ENCODE measurements at places on chromosomes 2 and 18.

DNA sequence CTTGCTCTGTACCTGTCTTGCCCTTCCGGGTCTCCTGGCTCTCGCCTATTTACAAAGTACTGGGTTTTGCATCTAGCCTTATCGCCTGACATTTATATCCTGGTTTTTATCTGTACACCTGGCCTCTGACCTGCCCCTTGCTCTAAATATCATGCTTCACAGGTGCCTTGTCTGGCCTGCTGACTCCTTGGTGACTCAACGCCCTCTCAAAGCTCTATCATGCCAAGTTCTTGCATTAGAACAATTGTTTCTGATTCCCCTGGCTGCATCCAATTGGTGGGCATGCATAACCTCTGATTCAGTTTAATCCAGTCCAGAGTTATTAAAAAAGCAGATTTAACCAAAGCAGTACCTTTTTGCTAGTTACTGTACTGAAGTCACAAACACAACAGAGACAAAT is 113.9 kb upstream of the CCDC68 start:
- DNase-seq: no peak

DNA sequence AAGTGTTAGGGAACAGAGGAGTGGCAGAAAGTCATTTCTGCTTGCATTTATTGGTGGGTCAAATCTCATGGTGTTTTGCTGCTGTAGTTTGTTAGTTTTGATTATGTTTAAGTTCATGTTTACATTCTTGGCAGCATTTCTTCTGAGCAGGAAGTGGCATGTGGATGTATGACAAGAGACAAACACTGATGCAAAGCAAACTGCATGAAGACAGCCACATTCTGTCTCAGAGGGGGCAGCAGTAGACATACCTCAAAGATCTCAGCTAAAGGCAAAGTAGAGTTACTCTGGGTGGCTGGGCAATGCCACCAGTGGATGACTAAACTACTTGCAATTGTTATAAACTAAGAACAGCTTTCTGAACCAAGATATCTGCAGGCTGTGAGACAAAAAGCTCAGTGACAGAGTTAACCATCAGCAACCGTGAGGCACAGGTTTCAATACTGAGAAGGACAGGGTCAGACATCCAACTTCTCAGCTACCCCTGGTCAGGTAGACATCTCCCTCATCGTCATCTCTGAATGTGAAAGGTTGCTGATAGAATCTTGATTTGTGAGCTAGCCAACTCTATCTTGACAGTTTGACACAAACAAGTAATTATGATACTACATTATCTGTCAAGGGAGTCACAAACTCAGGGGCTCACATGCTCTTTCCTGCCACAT is 16.4 kb downstream of the GALNT3 start:
- DNase-seq: no peak

GRCh38 chr2:168052773-168053172 is 194.6 kb downstream of the STK39 start:
- DNase-seq: no peak

GRCh38 chr2:38185012-38185491 is 109.1 kb upstream of the CYP1B1 start:
- DNase-seq: no peak

GRCh38 chr2:202545523-202545922 is 89.2 kb upstream of the FAM117B start:
- no peak for DNase-seq

- no peak for DNase-seq
Measured at GRCh38 chr2:29063056-29063455, 11.3 kb downstream of the PCARE start.

DNA sequence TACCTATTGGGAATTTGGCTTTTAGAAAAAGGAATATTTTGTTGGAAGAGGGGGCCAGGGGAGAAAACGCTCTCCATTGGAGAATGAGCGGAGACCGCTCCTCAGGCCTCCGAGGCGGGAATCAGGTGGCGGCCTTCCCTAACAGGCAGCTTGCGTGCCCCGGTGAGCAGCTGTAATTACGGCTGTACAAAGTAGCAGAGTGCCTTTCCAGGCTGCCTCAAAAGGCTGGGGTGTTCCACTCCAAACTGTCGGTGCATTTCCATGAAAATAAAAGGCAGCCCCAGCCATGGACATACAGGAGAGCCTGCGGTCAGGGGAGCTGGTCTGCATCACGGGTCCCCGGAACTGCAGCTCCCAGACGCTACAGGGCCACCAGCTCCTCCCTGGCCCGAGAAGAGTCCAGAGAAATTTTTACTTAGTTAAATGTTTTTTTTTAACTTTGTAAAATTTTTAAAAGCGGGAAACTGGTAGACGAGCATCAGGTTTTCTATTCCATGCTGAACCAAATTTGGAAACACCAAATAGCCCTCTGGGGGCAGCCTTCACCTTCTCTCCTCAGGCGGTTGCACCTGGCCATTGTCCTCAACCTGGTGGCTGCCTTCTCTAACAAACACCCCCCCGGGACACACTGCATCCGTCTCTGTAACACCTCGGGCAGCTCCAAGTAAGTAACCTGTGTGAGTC is 209.3 kb upstream of the SALL3 start:
- peak; percentile 59 for DNase-seq

DNA sequence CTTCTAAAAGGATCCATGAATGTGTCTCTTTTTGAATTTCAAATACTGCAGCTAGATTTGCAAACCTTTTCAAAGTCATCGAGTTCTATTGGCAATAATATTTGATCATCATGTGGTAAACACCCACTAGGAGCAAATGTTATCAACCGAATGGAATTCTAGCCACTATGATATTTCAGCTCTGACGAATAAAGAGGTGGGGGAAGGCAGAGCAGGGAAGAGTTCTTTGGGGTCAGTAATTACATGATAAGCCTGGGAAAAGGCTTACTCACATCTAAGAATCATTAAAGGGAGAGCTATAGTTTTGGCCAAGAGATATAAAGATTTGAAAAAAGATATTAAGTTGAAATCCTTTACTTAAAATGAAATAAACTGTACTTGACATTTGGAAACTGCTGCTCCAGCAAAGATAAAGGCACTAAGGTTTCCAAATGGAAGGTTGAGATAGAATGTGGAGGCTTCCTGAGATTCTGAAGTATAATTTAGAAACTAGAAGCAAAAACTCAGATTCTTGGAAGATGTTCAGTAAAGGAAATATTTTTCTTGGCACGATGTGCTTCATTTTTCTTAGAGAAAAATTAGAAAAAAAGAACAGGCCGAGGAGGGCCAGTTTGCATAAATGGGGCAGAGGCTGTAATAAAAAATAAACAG is 104.7 kb upstream of the ARHGAP28 start:
- no peak for DNase-seq

GRCh38 chr2:237901932-237902850 is 42.8 kb downstream of the RAMP1 start:
- DNase-seq: no peak

GRCh38 chr2:56127010-56127409 is 56.8 kb upstream of the CCDC85A start:
- DNase-seq: no peak

DNA sequence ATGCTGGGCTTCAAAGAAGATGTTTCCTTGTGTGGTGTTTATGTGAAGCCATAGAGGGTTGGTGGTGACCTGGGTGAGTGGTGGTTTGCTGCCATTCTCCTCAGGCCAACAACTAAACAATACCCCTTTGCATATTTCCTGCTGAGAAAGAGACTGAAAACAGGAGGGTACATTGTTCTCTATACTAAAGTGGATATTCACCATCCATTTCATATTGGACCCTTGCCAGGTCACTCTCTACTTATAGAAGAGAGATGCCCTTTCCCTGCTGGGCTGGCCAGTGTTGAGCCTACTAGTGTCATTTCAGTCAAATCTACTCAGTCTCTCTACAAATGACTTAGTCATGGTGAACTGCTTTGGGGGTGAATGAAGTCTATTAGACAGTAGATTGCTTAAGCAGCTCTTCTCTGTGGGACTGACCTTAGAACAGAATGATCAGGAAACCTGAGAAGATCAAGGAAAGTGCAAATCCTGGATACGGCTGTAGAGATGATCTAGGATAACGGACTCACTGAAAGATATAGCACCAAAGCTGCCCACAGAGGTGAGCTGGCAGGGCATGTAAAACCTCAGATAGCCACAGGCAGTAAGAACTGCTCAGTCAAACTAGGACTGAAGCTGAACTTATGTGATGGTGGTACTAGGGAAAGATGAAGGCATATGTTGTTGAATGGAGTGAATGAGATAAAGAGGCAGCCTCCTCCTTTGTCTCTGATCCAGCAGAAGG is 154.9 kb downstream of the MYO3B start:
- no peak for DNase-seq

- DNase-seq: no peak
Measured at GRCh38 chr2:231011526-231011925, 15.6 kb downstream of the SPATA3 start.

Measured in NCI-H1105 (cell line).